ENCODE measurements at places on chromosomes 4 and X.

DNA sequence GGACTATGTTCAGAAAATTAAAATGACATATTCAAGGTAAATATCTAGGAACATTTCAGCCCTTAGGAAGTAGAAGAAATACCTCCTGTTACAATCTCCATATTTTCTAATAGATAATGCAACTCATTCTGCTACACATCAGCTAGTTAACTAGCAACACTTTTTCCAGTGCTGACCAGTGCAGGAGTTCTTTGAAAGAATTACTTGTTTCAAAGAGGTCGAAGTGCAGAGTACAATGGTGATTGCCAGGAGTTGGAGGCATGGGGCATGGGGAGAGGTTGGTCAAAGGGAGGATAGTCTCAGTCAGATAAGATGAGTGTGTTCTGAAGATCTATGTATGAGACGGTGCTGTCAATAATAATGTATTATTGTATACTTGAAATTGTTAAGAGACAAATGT lies 53.1 kb downstream of the MTNR1A start:
- DNase-seq: no peak

GRCh38 chr4:2714061-2714770 lies 41.9 kb downstream of the TNIP2 start:
- DNase-seq: no peak

GRCh38 chrX:44155126-44155525 lies 181.9 kb upstream of the NDP start:
- DNase-seq: peak; percentile 95

DNA sequence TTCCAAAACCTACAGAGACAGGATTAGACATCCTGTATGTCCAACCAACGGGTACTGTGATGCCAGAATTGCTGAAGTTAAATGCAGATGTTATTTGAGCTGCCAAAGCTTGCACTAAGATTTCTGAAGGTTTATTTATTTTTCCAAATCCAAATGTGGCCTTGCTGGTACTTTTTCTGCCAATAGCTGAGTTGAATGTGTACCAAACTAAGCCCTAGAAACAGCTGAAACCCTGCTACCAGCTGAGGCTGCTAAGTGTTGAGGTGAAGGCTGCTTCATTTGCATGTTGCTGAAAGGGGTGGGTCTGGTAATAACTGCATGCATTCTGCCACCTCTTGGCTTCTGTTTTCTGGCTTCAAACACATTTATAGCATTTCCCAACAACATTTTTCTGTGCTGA lies 366.5 kb downstream of the FAT4 start:
- DNase-seq: no peak

DNA sequence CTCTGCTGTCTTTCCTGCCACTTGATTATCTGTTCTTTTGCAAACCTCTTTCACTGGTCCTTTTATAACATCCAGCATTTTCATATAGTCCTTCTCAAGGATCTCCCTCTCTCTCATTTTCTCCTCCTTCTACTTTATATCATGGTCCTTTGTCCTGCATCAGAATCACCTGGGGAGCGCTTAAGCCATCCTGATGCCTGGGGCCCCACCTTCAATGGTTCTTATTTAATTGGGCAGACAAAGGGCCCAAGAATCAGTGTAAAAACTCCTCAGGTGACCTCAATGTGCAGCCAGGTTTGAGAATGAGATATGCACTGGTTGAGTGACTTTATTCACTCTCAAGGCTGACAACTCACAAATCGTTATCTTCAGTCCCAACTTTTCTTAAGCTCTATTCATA lies 283.9 kb downstream of the UNC5C start:
- DNase-seq: no peak

DNA sequence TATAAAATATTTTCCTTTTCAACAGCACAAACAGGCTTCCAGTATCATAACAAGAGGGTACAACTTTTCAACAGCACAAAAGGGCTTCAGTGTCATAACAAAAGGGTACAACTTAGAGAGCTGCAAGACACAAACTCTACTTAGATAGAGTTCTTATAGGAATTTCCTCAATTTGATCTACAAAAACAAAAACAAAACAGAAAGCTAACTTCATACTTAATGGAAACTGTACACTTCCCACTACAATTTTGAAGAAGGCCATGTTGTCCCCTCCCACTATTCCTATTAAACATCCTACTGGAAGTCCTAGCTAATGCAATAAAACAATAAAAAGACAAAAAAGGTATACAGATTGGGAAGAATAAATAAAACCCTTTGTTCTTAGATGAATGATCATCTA lies 96.7 kb downstream of the CENPC start:
- no peak for DNase-seq

- no peak for DNase-seq
Measured at GRCh38 chr4:156303708-156304107, 350.0 kb upstream of the CTSO start.

DNA sequence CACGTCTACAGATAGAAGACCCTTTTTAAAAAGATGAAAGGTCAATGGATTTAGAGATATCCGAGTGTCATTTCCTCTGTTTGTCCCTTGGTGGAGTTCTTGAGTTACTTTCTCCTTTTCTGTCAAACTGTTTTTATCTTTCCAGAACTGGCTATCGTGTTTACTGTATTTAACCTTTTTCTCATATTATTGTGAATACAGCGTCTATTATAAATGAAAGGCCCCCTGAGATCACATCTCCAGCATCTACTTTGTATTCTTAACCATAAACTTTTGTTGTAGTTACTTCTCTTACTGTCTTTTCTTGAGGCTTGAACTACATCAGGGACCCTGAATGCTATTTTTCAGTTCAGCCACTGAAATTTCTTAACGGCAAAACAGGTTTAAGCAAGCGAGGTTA lies 4.0 kb upstream of the PCDH7 start:
- peak; percentile 51 for DNase-seq

DNA sequence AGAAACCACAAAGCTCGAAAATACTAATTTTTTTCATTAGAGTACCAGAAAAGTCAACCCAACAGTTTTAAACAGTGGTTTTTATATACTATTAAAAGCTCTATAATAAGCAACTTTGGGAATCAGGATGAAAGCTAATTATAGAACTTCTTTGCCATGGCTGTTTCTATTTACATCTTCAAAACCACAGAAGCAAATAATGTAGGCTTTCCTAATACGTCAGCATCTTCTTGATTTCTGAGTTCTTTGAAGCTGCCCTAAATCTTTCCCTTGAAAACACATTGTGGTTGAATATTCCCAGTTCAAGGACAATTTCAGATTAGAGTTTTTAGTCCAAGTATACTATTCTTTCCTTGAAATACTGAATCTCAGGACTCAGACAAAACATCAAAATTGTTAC lies 460.2 kb upstream of the FAT1 start:
- DNase-seq: no peak

DNA sequence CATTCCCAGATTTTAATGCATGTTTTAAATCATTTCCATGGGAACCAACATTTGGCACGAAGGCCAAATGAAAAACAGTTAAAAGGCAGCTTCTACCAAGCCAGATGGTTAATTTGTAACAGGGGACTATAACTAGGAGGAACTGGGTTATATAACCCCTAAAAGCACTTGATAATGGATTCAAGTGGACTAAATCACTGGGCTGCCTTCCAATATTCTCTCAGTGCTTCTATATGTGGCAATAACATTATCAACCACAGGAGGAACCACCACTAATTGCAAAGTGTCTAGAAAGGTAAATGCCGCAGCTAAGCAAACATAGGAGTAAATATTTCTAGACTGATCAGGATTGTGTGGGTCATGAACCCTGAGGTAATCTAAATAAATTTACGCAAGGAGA lies 391.5 kb downstream of the UBE2NL start:
- DNase-seq: no peak

DNA sequence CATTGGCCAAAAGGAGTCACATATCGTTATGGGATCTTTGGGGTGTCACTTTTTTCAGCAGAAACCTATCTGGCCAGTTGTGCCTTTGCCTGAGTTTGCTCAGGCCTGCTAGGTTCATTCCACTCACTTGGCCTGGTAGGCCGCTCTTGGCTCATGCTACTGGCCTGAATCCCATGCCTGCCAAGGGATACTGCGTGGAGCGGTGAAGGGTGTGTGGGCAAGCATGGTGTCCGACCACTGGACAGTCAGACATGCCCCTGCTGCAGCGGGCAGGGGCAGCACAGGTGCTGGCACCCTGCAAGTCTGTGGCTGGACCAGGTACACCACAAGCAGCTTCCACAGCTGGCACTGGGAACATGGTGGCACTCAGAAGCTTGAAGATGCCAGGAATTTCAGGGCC lies 11.3 kb upstream of the PPM1K start:
- DNase-seq: no peak

GRCh38 chr4:6855692-6856297 lies 53.8 kb upstream of the TBC1D14 start:
- no peak for DNase-seq

GRCh38 chr4:7420661-7421040 lies 14.1 kb downstream of the PSAPL1 start:
- no peak for DNase-seq

GRCh38 chrX:111129921-111130320 lies 33.9 kb downstream of the PAK3 start:
- DNase-seq: no peak

GRCh38 chrX:15915959-15916703 lies 61.5 kb upstream of the AP1S2 start:
- DNase-seq: no peak

GRCh38 chr4:112183252-112183651 lies 38.0 kb downstream of the FAM241A start:
- no peak for DNase-seq

Measured in NCI-H446 treated with DMSO at 0.1 percent for 48 hours (cell line).